ENCODE measurements at places on chromosomes 13 and 19.
A peak's percentile ranks its signal among the peaks of the same experiment; 100 is the strongest.

- DNase-seq = no peak
Observed at GRCh38 chr13:39894586-39894985, 239.1 kb downstream of the COG6 start.

DNA sequence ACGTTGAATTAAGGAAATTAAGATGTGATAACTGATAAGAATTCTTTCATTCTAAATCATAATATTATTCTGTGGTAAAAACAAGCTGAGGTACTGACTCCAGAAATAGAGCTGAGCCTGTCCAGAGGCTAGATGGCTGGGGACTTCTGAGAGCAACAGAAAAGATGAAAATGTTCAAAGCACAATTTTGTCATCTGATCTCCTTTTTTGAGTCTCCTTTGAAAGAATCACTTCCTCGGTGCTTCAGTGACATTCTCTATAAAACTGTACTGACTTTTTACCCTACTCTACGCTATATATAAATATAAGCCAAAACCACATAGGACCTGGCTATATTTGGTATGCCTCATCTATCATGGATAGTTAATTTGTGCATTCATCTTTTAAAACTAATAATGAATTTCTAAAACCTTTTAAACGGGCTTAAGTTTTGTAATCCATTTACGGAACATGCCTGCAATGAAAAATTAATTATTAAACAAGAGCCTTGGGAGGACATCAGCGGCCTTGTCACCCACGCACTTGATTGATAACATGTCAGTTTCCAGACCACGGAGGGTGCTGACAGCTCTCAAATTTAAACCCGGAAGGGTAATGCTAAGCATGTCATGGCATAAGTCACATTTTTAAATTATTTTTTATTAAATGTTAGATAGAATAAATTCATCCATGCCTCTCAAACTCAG, 235.5 kb downstream of the PCDH9 start:
- DNase-seq = no peak

DNA sequence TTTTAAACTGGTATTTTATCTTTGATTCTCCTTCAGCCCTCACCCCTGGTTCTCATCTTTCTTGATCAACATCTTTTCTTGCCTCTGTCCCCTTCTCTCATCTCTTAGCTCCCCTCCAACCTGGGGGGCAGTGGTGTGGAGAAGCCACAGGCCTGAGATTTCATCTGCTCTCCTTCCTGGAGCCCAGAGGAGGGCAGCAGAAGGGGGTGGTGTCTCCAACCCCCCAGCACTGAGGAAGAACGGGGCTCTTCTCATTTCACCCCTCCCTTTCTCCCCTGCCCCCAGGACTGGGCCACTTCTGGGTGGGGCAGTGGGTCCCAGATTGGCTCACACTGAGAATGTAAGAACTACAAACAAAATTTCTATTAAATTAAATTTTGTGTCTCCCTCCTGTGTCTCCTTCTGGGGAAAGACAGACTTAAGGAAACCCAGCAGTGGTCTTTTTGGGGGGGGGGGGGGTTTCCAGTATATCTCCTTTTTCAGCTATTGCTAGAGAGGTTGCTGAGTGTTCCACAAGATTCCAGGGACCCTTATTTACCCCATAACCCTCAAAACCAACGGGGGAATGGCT, 1.5 kb upstream of the RAD23A start:
- no peak for DNase-seq

DNA sequence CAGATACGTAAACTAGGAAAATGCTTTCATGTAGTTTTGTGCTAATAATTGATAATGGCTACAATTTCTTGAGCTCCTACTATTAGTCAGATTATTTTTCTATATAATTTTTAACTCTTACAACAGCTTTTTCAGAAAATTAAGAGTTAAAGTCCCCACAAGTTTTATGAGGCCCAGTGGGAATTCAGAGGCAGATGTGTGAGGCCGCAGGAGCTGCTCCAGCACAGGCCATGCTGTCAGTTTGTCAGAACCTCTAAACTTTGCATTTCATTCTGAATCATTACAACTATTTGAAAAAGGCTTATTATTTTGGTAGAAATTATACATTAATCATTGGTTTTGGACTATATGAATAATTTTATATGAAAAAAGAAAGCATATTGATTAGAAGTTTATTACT, 370.8 kb downstream of the MYO16 start:
- no peak for DNase-seq

DNA sequence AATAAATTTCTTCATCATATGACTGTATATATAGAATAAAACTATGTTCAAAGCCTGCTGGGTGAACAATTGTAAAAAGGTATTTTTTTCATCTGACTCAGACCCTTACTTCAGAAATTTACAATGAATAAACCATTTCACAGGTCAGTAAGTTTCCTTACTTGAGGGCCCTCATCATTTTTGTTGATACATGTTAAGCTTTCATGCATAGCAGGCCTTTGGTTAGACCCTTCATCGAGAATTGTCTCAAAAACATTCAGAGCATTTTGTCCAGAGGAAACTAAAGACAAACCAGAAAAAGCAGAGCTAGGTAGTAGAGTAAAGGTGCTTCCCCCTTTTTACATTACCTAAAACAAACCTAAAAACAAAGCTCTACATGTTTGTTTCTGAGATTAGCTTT, 46.2 kb downstream of the FNDC3A start:
- no peak for DNase-seq

- no peak for DNase-seq
Observed at GRCh38 chr13:51761643-51762350, 42.2 kb downstream of the DHRS12 start.

GRCh38 chr19:336067-336614, 8.5 kb downstream of the MIER2 start:
- no peak for DNase-seq

DNA sequence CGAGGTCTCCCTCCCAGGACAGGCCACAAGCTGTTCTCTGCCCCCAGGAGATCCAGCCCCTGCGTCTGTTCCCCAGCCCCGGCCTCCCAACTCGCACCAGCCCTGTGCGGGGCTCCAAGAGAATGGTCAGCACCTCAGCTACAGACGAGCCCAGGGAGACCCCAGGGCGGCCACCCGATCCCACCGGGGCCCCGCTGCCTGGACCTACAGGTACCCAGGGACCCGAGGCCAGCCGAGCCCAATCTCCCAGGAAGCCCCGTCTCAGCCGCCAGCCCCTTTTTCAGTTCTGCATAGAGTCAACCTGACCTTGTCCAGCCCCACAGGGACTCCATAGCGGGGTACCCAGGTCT, 5.9 kb downstream of the PNPLA6 start:
- DNase-seq = no peak

DNA sequence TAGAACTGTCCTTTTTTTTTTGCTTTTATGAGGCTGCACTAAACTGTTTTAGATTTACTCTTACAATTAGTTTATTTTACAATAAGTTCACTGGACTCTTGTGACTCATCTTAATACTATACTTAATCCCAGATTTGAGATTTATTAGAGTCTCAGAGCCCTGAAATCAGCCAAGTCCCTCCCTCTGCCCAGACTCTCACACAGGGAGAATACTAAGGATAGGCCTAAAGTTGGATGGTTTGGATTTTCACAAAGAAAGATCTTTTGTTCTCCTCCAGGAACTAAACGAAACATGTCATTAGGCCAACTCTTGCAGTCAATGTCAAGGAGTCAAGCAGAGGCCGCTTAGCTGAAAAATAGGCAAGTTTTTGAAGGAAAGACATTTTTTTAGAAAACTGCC, 42.7 kb upstream of the MIR17HG start:
- no peak for DNase-seq

DNA sequence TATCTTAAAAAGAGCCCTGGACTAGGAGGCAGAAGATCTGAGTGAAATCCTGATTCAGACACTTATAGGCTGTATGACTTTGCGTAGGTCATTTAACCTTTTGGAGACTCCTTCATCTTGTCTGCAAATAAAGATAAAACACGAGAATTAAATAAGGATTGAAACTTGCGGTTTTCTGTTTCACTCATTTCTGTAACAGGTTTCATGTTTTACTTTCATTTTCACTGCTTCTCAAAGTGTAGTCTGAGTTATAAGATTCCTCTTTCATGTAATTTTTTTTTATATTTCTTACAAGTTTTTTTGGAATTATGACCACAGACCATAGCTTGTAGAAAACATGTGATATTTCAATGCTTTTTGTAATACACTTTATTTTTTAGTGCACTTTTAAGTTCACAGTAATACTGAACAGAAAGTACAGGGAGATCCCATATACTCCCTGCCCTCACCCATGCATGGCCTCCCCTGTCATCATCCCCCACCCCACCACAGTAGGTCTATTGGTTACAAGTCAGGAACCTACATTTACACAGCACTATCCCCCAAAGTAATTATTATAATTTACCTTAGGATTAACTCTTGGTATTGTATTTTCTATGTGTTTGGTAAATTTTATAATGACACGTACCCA, 174.6 kb downstream of the ITGBL1 start:
- peak; percentile 51 for DNase-seq

- no peak for DNase-seq
Observed at GRCh38 chr13:106723036-106723435, 155.1 kb upstream of the ARGLU1 start.

DNA sequence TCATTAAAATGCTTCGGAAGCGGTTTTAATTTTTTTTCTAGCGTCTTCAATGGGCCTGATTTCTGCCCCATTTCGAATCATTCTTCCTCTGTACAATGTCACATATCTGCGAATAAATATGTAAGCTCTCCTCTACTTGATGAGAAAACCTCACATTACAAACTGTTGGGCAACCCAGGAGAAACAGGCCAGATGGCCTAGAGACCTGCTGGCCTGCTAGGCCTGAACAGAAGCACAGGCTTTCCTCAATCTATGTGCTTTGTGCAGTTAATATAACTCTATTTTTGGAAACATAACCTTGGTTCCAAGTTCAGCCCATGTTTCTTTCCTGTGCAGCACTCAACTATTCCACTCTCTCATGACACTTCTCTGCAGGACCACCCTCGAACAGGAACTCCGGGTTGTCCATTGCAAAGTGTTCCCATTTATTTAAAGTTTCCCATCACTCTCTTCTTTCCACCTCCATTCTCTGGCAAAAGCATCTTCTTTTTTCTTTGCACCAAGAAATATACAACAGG, 42.0 kb downstream of the DCLK1 start:
- DNase-seq = no peak

DNA sequence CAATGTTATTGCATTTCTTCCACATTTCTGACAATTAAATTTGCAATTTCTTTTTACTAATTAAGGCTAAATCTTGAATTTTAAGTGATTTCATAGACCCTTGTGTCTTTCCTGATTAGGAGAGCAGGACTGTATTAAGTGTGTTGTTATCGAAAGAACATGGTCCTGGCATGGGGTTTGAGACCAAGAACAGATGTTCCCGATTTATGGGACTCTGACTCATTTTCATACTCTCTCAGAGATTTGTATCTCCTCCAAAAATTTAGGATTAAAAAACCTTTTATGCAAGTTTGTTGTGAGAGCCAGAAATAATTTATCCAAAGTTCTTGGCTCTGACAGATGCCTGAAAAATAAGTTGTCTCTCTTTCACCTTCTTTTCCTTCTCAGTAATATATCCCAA, 589.3 kb upstream of the ARGLU1 start:
- no peak for DNase-seq

Data from Jurkat, Clone E6-1 (cell line).